Left lung (tissue), 14 donors: ENCODE measurements at places on chromosomes 5 and 9. TPM values are rescaled to one million over a fixed set of nuclear protein-coding genes. Genes with fewer than 3 reads are reported as not detected.

GRCh38 chr9:5629312-5630080 lies 589 bp downstream of the RIC1 start:
- DNase-seq, result peak; percentile 49

DNA sequence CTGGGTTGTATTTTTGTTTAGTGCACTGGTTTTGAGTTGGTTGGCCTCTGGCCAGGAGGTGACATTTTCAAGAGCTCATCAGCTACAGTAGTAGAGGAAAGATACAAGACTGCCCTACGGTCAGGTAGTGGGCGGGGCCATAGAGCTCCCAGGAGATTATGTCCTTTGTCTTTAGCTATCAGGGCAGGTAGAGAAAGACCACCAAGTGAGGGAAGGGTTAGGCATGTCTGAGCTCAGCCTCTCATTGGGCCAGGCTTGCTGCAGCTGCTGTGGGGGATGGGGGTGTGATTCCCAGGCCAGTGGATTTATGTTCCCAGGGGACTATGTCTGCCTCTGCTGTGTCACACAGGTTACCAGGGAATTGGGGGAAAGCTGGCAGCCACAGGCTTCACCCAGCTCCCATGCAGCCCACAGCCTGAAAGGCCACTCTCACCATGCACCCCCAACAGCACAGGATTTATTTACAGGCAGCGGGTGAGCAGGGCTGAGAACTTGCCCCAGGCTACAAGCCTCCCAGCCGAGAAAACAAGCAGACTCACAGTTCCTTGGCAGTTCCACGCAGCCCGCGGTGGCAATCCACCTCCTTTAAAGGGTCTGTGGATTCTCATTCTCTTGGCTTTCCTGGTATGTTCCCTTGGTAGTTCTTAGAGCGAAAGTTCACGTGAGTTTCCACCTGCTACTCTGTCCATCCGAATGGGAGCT lies 37.5 kb upstream of the BOD1 start:
- no peak for DNase-seq

DNA sequence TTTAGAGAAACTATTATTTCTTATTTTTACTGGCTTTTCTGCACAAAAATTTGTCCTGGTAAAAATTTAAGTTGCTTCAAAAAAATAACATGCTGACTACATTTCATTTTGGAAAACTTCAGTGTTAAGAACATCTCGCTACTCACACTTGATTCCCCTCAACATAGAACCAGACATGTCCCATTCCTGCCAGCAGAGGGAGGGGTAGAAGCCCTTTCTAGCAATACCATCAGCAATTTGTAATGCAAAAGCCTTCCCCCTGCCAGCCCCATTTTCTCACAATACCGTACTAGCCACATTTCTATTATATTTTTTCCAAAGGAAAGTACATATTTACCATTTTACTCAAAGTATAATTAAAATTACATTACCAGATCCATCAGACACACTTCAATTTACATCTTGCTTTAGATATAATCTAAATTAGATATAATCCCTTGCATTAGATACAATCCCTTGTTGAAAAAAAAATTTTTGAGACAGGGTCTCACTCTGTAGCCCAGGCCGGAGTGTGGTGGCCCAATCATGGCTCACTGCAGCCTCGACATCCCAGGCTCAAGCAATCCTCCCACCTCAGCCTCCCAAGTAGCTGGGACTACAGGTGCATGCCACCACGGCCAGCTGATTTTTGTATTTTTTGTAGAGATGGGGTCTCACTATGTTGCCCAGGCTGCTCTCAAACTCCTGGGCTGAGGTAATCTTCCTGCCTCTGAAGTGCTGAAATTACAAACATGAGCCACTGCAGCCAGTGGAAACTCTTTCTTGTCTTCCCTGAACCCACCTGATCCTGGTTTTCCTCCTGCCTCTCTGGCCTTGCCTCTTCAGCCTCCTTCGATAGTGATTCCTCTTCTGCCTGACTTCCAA lies 39.6 kb upstream of the IDNK start:
- peak; percentile 22 for DNase-seq

GRCh38 chr5:157828944-157829639 lies 29.9 kb downstream of the CLINT1 start:
- no peak for DNase-seq

- DNase-seq, result peak; percentile 2
These were observed 1858.6 kb upstream of the CDH9 start for GRCh38 chr5:28896949-28897348.

DNA sequence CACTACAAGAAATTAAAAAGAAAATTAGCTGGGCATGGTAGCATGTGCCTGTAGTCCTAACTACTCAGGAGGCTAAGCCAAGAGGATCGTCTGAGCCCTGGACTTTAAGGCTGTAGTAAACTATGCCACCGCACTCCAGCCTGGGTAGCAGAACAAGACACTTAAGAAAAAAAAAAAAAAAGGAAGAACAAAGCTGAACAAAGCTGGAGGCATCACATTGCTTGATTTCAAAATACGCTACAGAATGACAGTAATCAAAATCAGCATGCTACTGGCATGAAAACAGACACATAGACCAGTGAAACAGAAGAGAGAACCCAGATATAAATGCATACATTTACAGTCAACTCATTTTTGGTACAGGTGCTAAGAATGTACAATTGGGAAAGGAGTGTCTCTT lies 14.5 kb upstream of the OTULIN start:
- DNase-seq, result no peak

DNA sequence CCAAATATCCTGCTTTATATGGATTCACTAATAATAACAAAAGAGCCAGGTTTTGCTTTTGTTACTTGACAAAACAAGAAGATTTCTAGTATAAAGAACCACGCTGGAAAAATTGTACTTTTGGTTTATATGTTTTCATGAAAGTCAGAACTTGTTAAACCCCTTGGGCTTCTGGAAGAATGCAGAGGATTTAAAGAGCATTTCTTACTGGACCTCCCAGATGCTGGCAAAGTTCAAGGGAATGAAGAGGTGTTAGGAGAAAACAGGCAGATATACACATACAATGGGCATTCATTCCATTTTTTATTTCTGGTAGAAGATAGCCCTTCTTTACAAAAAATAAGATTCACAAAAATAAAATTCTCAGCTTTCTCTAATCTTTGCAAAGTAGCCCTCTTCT lies 61.1 kb downstream of the SAXO1 start:
- no peak for DNase-seq

- no peak for DNase-seq
These were observed 122.3 kb upstream of the IL12B start for GRCh38 chr5:159452480-159453167.

The CCNB1 gene
- total RNA-seq, result 8.9 TPM

The EQTN gene
- 0.37 TPM for total RNA-seq

The PCDHGB2 gene
- 2.6 TPM for total RNA-seq
